ENCODE measurements at places on chromosomes 1 and 21.

GRCh38 chr1:178694923-178695525 is 30.0 kb upstream of the RALGPS2 start:
- DNase-seq = no peak

GRCh38 chr1:2595812-2596529 is 9.4 kb downstream of the PRXL2B start:
- DNase-seq = no peak

- no peak for DNase-seq
These were observed 5.4 kb upstream of the WDR47 start for GRCh38 chr1:109047339-109047738.

- DNase-seq = no peak
These were observed 5.9 kb downstream of the MX1 start for GRCh38 chr21:41431788-41432548.

DNA sequence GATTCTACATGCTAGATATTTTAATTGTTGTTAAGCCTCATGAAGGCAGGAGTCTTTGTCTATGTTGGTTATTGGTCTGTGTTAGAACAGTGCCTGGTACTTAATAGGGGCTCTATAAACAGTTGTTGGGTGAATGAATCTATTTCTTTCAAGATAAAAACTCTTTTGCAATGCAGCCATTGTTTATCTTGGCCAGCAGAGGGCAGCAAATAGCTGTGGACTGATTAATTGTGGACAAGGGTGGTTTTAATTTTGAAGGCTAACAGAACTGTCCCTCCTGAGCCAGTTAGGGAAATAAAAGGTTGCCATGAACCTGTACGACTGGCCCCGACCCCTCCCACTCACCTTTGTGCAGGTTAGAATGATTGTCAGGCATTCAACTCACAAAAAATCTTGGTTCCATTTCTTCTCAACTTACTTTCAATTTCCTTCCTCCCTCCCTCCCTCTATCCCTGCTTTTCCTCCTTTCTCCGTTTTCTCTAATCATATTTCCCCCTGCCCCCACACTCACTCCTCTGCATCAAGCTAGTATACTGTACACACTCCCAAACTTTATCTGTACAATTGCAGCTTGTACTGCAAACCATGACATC is 66.3 kb upstream of the DIRAS3 start:
- peak; percentile 38 for DNase-seq

DNA sequence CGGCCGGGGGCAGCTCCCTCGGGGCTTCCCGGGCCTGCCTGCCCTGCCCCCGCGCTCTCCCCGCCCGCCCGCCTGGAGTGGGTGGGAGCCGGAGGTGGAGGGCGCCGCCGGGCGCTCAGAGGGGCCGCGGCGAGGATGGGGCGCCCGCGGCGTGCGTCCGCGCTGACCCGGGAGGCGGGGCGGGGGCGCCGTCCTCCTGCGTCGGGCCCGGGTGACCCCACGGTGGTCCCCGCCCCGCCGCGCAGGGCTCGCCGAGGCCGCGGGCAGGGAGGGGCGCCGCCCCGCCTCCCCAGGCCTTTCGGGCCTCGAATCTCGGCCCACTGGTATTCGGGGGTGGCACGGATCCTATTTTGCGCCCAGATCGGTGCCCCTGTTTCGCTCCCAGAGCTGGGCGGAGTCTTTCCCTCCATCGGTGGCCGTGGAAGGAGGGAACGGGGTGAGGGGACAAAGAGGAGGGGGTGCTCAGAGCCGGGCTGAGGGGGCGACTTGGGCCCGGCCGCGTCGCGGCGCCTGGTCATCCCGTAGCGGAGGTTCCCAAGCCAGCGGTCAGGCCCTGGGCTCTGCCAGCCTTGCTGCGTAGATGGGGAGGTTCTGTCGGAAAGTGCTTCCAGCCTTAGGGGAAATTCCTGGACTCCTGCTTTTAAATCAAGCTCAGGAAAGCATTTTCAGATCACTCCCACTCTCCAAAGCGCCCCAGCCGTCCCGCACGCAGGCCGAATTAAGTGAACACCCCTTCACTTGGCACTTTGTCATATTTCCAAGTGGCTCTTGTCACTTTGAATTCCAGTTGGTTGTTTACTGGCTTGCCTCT is 545 bp downstream of the PATJ start:
- peak; percentile 60 for DNase-seq

GRCh38 chr1:239184561-239185244 is 201.7 kb upstream of the CHRM3 start:
- no peak for DNase-seq

GRCh38 chr1:23478896-23479665 is 4.9 kb downstream of the ASAP3 start:
- peak; percentile 25 for DNase-seq

DNA sequence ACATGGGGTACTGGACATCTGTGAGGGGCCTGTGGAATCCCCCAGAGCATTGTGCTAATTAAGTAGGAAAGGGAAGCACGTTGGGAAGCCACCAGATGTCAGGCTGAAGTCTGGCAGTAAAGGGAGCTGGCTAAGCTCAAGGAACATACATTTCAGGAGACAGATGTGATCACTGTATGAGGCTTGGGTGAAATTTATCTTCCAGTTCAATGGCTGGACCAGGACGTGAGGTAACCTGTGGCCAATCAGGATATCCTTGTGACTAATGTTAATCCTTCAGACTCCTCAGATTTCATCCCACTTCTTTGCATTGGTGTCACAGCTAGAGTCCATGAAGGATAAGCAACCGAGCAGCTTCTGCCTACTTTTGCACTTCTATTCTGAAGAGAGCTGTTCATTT is 110.2 kb upstream of the APP start:
- DNase-seq = no peak

GRCh38 chr1:116164150-116164549 is 53.0 kb downstream of the MAB21L3 start:
- DNase-seq = no peak

GRCh38 chr1:84165601-84166000 is 21.5 kb downstream of the PRKACB start:
- DNase-seq = peak; percentile 30

DNA sequence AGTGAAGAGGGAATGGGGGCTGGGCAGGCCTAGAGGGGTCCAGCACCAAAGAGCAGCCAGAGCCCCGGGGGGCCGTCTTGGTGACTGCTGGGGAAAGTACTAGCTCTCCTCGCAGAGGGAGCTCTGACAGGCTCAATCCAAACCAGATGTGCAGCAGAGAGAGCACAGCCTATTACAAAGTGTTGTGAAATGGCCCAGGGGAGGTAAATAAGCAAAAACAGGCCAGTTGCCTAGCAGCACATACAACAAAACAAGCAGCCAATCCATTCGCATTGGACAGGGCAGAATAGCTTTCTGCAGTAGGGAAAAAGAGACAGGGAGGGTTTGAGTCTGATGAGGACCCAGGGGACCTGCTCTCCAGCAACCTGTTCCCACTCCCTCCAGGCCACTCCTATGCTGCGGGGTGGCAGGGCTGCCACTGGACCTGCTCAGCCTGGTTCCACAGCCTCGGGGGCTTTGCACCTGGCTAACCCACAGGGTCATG is 239.6 kb upstream of the FGGY start:
- peak; percentile 74 for DNase-seq

GRCh38 chr1:8721679-8722324 is 95.6 kb downstream of the RERE start:
- no peak for DNase-seq

GRCh38 chr1:195085196-195085595 is 1523.0 kb downstream of the KCNT2 start:
- no peak for DNase-seq

GRCh38 chr1:162663589-162664106 is 31.4 kb downstream of the DDR2 start:
- no peak for DNase-seq

- no peak for DNase-seq
These were observed 221.2 kb upstream of the C1orf174 start for GRCh38 chr1:4121293-4121684.

DNA sequence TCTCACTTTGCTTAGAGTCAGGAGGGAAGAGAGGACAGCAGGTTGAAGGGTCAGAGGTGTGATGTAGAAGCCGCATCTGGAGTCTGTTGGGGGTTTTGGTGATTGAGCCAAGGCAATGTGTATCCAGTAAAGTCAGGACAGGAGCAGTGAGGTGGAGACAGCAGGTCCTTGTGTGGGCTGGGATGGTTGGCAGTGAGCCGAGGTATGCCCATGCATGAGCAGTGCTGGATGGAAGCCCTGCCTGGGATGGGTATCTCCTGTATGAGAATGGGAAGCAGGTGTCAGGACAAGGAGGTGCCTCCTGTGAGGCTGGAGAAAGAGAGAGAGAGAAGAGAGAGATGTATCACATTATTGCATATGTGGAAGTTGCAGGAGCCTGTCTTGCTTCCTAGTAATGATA is 90.0 kb downstream of the OBSCN start:
- no peak for DNase-seq

- no peak for DNase-seq
These were observed 15.4 kb downstream of the EFNA3 start for GRCh38 chr1:155093911-155094621.

- no peak for DNase-seq
These were observed 830 bp downstream of the INPP5B start for GRCh38 chr1:37945743-37946702.

DNA sequence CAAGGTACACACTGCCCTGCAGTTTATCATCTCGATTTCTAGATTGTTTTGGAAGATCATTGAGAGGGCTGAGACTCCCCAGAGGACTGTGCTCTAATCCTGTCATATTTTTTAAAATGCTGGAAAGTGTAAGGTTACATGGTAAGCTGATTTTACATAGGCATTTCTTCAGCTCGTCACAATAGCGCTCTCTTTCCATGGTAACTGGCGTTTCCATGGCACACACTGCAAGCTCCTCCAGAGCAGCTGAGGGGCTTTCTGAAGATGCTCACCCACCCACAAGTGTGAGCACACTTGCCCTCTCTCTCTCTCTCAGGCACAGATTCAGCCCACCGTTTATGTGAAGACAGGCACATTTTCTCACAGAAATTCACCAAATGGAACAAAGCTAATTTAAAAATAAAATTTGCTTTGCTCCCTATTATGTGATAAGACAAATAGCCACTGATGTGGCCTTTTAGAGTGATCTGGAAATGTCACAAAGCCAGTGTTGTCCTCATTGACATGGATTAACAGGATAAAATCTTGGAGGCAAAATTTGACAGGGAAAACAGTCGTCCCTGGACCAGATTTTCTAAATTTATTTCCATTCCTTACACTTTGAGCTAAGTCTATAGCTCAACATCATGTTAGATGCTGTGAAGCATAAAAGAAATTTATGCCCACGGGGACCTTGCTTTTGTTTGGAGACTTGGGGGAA is 421.5 kb downstream of the RWDD3 start:
- no peak for DNase-seq

GRCh38 chr1:10664251-10664650 is 132.2 kb downstream of the CASZ1 start:
- DNase-seq = no peak

GRCh38 chr1:75136921-75137641 is 2.9 kb downstream of the LHX8 start:
- no peak for DNase-seq

GRCh38 chr1:36083635-36084496 is at the start of gene TEKT2:
TEKT2 (plus strand) TSS chr1:36084094; CDS start chr1:36084922, 828 bp downstream.
- DNase-seq = peak; percentile 11

GRCh38 chr1:116579259-116579875 is 8.5 kb upstream of the CD58 start:
- no peak for DNase-seq

- DNase-seq = peak; percentile 65
These were observed 34.9 kb downstream of the SSBP3 start for GRCh38 chr1:54371038-54371941.

- no peak for DNase-seq
These were observed 103.6 kb upstream of the BACE2 start for GRCh38 chr21:41064334-41064791.

DNA sequence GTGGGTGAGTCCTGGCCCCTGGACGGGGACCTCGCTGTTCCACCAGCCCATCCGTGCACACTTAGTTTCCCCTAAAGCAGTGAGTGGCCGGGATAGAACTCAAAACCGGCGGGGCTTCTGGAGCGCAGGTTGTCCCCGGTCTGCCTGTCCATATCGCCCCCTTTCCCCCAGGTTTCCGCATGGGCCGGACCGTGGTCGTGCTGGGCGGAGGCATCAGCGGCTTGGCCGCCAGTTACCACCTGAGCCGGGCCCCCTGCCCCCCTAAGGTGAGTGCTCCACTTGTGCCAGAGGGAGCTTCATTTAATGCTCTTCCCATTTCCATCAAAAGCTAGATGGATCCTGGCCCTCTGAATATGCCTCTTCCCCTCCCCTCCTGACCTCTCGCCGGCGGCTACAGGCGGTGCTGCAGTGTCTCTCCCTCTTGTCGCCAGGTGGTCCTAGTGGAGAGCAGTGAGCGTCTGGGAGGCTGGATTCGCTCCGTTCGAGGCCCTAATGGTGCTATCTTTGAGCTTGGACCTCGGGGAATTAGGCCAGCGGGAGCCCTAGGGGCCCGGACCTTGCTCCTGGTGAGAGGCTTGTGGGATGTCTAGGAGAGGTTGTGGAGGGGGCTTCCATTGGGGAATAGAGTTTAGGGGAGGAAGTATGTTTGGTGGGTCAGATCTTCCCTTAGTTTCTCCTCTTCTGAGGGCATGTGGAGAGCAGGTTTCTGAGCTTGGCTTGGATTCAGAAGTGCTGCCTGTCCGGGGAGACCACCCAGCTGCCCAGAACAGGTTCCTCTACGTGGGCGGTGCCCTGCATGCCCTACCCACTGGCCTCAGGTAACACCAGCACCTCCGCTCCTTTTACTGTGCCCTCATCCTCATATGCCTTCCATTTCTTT is 683 bp downstream of the PPOX start:
- DNase-seq = no peak

DNA sequence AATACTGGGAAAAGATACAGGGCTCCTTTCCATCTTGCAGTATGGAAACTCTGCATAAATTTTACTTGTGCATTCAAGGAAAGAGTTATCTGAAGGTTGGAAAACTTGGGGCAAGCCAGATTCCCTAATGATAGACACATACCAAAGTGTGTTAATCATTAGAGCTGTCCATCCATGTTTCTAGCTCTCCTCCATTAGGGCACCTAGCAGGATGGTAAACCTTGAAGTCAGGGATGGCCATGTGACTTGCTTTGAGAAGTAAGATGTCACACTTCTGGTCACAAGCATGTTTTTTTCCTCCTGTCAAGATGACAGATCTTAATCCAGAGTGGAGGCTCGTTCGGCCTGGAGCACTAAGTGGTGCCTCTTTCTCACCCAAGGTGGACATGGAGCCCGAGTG is 241.9 kb upstream of the RUNX1 start:
- no peak for DNase-seq

DNA sequence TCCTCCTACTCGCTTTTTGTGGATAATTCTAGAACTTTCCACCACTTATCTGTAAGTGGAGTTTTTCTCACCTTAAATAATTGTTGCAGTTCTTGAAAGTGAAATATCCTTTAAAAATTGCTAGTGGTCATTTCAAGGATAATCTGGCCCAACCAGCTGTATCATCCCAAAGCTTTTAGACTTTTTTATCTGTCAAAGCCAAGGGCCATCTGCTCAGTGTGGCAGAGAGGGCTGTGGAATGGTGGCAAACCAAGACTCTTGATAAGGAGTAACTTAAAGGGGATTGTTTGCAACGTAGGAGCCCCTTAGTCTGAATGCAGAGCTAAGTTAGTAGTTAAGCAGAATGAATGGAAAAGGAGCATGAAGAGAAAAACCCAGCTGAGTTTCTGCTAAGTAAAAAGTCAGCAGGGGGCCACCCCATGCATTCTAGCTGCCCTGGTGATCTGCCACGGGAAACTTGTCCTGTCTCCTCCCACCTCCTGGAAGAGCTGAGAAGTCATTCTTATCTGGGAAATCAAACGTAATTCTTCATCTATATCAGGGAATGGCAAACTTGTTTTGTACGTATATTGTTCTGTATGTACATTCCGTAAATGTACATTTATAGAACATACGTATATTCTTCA is 169.3 kb downstream of the PRDM2 start:
- no peak for DNase-seq

All from NCI-H2029 treated with DMSO at 0.1 percent for 48 hours (cell line).